ENCODE measurements at places on chromosomes 16 and 17.

DNA sequence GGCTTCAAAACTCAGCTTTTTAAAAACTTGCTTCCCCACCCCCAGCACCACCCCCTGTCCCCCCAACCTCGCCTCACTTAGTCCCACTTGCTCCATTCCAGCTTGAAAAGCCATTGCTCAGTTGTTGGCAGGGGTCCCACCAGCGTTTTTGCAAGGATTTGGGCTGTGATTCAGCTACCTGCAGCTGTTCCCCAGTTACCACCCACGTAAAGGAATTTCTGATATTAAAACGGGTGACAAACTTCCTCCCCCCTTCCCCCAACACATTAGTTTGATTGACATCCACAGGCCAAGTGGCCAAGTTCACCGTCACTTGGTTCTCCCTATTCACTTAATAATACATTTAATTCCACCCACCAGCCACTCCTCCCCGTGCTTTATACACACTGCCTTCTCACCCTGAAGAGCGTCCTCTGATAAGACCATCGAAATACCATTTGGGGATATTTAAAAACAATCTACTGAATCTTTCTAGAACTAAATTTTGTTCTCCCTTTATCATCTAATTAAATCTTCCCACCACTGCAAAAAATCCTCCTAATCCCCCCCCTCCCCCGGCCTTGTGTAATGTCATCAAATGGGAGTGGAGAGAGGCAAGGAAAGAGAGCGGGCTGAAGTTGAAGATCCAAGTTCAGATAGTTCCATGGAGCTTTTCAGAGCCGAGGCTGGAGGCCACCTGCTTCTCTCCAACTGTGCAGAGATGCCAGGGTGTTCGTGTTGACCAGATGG lies 55.1 kb downstream of the SOX9 start:
- no peak for DNase-seq

DNA sequence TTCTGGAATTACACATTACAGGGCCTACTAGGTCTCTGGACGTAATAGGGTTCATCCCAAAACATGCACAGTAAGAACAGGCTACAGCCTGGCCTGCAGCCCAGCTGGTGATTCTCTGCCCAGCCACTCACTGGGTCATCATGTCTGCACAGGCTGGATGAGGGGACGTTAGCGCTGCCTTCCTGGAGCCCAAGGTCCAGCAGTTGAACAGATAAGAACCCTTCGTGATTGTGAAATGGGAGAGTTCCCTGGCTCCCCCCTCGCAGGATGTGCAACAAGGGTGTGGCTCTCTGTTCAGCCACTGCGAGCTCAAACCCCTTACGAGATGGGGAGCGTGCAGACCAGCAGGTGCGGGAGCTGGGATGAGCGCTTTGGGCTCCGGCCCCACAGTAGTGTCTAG lies 200.0 kb upstream of the CDH5 start:
- no peak for DNase-seq

DNA sequence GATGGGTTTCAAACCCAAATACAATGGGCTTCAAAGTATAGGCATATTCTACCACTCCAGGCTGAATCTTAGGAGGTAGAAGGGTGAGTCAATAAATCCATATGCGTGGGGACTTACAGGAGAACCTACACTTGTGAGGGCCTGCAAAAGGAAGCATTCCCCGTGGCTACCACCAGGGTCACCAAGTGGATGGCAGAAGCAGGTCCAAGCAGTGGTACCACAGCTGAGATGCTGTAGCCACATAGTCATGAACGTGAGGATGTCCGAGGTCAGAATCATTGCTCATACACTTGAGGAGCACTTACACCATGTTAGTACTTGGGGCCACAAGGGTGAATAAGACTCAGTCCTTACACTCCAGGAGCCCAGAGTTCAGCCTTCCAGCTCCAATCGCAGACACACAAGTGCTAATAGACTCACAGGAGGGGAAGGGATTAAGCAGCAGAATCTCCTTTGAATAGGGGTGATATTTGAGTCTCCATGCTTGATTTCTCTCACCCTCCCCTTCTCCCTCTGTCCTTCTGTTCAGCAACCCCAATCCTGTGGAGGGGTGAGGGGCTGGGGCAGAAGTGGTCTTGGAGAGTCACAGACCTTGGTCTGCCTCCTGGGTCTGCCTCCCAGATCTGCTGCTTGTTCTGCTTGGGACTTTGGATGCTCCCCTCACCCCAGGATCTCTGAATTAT lies 42.5 kb upstream of the ASIC2 start:
- DNase-seq = no peak

- DNase-seq = no peak
Observed at GRCh38 chr17:68805609-68806008, 149.6 kb downstream of the ABCA8 start.

DNA sequence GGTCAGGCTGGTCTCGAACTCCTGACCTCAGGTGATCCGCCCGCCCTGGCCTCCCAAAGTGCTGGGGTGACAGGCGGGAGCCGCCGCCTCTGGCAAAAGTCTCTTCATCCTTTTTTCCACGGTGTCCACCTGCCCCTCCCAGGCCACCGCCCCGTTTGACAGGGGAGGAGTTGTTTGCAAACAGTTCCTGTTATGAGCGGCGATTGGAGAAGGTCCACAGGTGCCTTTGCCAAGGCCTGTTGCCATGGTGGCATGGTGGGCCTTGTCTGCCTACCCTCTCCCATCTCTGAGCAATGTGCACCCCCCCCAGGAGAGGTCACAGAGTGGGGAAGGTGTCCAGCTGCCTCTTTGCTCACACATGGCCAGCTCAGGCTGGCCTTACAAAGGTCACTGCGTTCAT lies 16.0 kb upstream of the RAP1GAP2 start:
- DNase-seq = no peak

DNA sequence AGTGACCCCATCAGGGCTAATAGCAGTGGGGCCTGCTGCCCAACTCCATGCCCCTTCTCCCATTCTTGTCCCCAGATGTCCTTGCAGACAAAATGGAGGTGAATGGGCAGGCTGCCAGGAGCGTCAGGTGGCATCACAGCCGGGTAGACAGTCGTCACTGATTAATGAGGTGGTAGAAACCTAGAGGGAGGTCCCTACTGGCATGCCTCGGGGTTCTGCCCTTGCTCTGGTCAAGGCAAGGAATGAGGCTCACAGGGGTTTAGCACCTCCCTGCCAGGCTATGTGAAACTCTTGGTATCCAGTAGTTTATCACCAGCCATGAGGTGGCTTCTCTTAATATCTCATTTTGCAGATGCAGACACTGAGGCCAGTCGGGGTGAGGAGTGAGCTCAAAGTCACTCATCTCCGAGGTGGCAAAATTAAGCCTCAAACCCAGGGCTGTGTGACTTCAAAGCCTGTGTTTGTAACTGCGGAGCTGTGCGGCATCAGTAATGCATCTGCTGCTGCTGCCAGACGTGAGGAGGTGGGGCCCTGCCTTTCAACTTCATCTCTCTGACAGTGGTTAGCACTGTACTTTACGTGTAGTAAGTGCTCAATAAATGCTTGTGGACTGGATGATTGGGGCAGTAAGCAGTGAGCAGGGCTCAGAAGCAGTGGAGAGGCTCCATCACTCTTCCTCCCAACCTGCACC lies 21.3 kb downstream of the RAI1 start:
- no peak for DNase-seq

DNA sequence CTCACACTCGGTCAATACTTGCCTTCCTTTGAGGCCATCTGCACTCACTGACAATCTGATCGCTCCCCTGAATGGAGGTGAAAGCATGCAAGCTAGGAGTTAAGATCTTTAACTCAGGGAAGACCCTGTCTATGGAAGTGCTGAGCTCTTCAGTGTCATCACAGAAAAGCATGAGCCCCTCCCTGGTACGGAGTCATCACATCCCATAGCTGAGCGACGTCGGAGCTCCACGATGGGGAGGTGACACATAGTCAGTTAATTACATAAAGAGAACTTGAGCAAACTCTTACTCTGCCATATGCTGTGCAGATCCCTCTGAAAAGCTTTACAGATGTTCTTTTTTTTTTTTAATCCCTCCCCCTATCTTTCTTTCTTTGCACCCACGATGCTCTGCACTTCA lies 463.2 kb downstream of the WWOX start:
- no peak for DNase-seq

DNA sequence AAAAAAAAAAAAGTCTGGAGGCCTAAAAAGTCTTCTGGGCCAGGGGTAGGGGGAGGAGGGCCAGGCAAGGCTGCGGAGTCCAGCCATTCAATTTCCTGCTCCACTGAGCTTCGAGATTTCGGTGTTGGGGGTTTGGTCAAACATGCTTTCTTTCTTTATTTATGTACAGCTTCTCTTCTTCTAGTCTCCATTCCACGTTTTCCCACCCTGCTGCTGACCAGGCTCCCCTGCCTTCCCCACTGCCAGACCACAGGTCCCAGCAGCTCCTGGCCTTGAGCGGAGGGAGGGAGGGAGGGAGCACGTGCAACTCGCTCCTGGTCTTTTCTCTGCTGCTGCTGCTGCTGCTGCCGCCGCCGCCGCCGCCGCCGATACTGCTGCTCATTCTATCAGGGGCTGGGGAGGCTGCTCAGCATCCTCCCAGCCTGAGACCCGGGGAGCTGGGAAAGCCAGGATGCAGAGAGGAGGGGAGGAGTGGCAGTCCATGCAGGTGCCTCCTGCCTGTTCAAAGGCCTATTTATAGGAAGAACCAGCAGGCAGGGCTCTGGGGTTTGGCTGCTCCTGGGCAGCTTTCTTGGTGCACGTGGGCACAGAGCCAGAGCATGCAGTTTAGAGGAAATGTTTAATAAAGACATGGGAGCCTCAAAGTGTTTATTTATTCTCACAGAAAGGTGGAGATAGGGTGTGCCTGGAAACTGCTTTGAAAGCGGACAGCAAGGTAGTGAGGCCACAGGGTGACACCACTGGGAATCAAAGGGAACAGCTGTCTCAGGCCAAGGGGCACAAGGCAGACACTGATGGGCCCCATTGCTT lies 23.4 kb upstream of the ZFHX3 start:
- DNase-seq = no peak

GRCh38 chr16:29862383-29862883 lies 593 bp downstream of the CDIPT start:
- DNase-seq = peak; percentile 30

DNA sequence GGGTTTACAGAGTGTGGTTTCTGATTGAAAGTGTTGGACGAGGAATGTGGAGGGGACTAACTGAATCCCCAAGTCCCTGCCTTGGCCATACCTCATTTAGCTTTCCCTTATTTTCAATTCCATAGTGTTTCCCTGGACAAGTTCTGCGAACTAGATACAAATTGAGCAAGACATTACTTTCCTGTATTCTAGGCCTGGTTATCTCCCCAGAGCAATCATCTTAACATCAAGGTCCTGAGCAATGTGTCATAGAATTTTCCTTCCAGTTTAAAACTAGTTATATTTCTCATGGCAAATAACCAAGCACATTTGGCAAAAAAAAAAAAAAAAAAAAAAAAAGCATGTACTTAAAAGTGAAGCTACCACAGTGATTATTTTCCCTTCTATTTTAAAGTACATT lies 330.1 kb downstream of the CDH11 start:
- DNase-seq = no peak

GRCh38 chr17:79294459-79295071 lies 219.9 kb downstream of the ENGASE start:
- DNase-seq = peak; percentile 49

- DNase-seq = no peak
Observed at GRCh38 chr17:35797370-35797769, 1.9 kb upstream of the MMP28 start.

GRCh38 chr16:14309001-14309886 lies 238.1 kb downstream of the MRTFB start:
- DNase-seq = peak; percentile 47

DNA sequence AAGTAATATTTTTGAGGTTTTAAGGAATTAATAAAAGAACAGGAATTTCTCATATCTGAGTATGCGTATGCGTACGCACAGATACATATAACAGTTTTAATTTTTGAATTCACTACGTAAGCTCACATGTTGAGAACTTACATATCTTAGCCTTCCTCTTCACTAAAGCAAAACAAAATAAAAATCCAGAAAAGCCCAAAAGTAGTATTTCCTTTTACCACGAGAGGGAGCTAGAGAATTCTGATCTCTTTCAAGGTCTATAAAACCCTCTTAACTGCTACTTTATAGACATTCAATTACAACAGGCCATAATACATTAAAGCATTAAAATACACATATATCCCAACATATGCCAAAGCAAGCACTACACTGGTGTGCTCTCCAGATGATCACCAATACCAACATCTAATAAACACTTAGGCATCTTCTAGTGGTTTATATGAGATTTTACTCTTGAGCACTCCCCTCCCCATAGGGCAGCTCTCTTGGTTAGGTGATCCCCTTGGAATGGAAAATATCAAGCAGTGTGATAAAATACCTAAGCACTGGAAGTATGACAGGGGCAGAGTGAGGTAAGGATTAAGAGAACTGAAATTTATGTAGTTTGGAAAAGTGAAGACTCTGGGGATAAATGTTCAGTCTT lies 94.0 kb downstream of the SKAP1 start:
- no peak for DNase-seq

- DNase-seq = peak; percentile 53
Observed at GRCh38 chr17:45906927-45907622, 12.7 kb downstream of the MAPT start.

- DNase-seq = no peak
Observed at GRCh38 chr17:41456204-41456603, 11.0 kb downstream of the KRT32 start.

GRCh38 chr16:29990883-29991570 lies 4.4 kb downstream of the HIRIP3 start:
- DNase-seq = no peak

DNA sequence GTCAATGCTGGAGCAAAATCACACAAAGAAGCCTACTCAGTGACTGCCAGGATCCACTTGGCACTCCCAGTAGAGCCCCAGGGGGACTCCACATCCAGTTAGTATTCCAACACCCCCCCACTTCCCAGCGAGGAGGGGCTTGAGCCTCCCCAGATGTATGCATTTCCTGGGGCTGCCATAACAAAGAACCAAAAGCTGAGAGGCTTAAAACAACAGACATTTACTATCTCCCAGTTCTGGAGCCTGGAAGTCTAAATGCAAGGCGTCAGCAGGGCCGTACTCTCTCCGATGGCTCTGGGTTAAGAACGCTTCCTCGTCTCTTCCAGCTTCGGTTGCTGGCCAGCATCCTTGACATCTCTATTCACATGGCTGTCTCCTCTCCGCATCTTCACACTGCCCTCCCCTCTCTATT lies 23.0 kb upstream of the GNA13 start:
- DNase-seq = no peak

DNA sequence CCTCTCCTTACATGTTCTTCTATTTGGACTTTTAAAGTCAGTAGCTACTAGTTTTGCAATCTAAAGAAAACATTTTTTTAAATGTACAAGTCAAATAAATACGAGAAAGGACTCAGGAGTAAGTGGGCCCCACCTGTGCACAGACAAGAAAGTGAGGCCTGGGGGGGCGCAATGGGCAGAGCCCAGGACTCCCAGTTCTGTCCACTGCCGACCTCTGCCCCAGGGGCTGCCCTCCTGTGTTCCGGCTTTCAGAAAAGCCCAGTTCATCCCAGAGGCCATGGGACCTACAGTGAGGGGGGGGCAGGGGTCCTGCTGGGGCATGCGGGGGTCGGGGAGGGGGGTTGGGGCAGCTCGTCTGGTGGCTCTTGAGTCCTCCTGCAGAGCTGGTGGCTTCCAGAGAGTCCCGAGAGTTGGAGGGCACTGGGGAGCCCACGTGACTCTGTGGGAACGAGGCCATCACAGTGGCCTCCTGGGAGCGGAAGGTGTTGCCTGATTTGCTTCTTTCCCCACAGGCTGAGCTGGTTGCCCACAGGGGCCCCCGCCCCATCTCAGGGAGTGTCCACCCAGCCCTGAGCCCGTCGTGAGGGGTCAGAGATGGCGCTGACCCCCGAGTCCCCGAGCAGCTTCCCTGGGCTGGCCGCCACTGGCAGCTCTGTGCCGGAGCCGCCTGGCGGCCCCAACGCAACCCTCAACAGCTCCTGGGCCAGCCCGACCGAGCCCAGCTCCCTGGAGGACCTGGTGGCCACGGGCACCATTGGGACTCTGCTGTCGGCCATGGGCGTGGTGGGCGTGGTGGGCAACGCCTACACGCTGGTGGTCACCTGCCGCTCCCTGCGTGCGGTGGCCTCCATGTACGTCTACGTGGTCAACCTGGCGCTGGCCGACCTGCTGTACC lies 2.4 kb downstream of the UTS2R start:
- no peak for DNase-seq
